Suppressor macrophage (primary cell): ENCODE measurements at places on chromosomes 7 and 10.

DNA sequence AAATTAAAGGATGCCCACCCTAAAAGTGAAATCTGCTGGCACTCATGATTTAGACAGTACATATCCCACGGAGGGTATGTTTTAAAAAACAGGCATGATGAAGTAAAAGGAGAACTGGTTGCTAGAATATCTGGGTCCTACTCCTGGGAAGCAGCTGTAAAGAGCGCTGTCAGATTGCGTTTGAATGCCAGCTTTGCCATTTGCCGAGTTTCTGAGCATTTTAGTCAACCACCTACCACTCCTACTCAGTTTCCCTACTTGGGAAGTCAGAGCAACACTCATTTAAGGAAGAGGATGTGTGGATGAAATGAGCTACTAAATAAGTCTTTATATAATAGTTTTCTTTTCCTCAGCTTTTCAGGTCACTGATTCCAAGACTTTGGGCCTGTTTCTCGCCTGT is 1.1 kb upstream of the UMAD1 start:
- DNase-seq = peak; percentile 14

GRCh38 chr10:48934672-48935501 is 4.8 kb downstream of the LRRC18 start:
- no peak for DNase-seq

- no peak for DNase-seq
Observed at GRCh38 chr7:105911961-105912575, 35.7 kb upstream of the ATXN7L1 start.

GRCh38 chr7:149458235-149458634 is 2.6 kb downstream of the ZNF777 start:
- DNase-seq = no peak

- DNase-seq = no peak
Observed at GRCh38 chr7:151198945-151199848, 11.1 kb downstream of the H2BK1 start.

DNA sequence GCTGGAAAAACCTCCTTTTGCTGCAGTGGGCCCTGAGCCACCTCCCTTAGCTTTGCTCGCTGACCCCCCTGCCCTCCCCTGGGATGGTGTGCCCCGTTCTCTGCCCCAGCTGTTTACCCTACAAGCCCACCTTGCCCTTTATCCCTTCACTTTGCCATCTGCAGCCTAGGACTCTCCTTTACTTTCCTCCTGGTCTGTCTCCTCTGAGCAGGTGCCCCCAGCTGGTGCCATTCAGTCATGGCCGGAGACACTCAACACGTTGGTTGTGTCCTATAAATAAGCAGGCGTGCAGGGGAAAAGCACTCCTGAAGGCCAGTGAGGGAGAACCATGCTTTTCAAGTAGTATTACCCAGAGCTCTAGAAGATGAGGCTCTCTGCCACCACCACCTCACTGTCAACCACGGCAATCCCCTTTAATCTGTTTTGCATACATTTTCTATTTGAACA is 6.1 kb downstream of the RASSF4 start:
- DNase-seq = no peak

DNA sequence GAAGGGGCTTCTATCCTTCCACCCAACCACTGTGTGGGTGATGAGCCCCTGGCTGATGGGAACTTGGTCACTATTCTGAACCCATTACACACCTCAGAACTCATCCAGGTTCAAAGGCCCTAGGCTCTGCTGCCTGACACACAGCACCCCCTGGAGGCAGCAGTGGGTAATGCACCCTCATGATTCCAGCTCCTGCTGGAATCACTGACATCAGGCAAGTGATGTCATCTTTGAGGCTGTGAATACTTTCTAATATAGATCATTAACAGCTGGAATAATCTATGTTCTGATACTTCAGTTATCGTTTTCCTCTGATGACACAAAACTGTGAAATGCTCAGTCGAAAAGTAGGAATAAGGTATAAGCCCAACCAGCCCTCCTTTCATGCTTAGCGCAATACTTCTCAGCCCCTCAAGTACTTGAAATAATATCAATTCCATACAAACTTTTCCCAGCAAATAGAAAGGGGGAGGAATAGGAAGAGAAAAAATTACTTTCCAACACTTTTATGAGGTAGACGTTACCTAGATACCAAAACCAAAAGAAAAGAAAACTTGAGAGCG is 7.5 kb upstream of the RBP3 start:
- peak; percentile 75 for DNase-seq

GRCh38 chr10:78781251-78781913 is 287.4 kb upstream of the ZMIZ1 start:
- no peak for DNase-seq

DNA sequence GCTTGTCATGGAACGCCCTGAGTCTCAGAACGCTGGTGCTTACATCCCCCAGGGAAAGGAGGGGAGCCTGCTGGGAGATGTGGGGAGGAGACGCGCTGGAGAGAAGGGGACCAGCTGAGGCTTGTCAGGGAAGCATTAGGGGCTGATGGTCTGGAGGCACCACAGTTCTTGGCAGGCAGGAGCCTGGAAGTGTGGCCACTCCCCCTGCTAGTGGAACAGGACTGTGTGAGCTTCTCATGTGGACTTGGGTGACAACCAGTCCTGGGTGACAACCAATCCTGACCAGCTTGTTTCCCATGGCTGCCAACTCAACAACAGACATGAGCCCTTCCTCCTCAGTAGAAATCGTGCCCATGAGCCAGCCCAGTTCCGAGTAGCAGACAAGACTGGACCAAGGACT is 87.8 kb downstream of the SPDYE5 start:
- DNase-seq = no peak

DNA sequence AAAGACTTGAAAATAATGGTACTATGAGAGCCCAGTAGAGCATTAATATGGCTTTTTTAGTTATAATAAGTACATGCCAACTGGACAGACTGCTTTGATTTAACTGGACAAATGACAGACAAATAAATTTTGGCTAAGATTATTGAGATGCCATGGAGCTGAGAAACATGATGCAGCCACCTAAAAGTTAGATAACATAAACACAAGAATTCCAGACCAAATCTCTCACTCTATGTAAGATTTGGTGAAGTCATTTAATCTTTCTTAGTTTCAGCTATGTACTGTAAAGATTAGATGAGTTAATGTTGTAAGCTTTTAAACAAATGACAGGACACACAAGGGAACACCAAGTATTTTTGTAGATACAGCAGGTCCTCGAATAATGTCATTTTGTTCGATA is 118.2 kb downstream of the CACNA2D1 start:
- no peak for DNase-seq

- DNase-seq = no peak
Observed at GRCh38 chr10:70227548-70228320, 5.5 kb downstream of the PPA1 start.

GRCh38 chr7:133479456-133480065 is 226.7 kb downstream of the EXOC4 start:
- DNase-seq = no peak

GRCh38 chr7:68717176-68717575 is 881.1 kb upstream of the AUTS2 start:
- DNase-seq = no peak

- DNase-seq = no peak
Observed at GRCh38 chr10:125135771-125136035, 24.7 kb downstream of the CTBP2 start.

DNA sequence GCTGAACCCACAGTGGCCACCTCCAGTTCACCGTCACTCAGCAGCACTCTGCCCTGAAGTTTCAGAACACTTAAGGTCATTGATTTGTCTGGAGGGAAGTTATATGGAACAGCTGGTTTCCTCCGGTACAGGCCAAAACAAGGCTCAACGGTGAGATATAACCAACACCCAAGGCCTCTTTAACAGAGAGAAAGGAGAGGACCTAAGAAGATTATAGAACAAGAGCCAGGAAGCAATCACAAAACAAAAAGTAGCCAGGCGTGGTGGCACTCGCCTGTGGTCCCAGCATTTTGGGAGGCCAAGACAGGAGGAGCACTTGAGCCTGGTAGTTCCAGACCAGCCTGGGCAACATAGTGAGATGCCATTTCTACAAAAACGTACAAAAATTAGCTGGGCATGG is 290.7 kb downstream of the SKIDA1 start:
- no peak for DNase-seq

DNA sequence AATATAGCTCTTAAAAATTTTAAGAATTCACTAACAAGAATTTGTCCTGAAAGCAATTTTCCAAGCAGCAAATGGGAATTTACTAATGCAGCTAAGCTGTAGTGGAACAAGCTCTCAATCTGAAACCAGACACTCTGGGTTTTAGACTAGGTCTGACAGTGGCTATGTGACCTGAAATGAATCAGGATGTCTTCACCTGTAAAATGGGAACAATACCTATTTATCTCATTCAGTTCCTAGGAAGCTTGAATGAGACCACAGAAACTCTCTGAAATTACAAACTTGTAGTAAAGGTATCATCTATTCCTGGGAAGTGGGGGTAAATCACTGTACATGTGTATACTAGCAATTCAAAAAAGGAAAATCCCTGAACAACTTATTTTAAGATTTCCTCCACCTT is 1.2 kb downstream of the DNAJC2 start:
- no peak for DNase-seq

- DNase-seq = no peak
Observed at GRCh38 chr10:60348982-60349381, 40.7 kb downstream of the ANK3 start.

DNA sequence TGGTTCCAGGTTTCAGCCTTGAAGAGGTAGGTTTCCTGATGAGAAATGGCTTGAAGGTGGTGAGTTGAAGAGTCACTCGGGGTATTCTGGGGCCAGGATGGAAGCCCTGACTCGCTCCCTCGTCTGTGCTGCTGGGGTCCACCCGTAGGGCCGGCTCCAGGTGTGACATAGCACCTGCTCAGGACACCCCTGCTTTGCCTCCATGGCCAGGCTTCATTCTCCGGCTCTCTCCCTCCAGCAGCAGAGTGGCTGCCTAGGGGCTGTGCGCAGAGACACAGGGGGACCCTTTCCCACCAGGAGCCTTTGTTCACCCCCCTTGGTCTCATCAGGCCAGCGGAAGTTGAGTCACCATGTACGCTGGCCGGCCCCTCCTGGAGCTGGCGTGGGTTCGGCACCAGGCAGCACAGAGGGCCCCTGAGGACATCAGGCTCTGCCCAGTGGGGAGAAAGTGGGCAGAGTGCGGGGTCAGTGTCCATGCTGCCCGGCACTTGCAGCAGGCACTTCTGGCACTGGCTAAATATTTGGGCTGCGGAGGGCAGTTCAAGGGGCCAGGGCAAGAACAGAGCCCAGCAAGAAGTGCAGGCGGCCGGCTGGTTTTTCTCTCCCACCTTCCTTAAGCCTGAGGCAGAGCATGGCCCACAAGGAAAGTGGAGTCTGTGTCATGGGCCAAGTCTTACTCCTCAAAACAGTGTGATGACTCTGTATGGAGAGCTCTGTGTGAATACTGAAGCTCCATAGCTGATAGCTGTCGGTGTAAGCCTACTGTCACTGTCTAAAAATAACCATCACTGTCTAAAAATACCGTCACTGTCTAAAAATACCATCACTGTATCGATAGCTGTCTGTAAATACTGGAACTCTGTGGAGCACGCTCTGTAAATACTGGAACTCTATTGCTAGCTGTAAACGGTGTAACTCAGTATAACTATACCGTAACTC is 3.7 kb upstream of the PRKAR1B start:
- no peak for DNase-seq

DNA sequence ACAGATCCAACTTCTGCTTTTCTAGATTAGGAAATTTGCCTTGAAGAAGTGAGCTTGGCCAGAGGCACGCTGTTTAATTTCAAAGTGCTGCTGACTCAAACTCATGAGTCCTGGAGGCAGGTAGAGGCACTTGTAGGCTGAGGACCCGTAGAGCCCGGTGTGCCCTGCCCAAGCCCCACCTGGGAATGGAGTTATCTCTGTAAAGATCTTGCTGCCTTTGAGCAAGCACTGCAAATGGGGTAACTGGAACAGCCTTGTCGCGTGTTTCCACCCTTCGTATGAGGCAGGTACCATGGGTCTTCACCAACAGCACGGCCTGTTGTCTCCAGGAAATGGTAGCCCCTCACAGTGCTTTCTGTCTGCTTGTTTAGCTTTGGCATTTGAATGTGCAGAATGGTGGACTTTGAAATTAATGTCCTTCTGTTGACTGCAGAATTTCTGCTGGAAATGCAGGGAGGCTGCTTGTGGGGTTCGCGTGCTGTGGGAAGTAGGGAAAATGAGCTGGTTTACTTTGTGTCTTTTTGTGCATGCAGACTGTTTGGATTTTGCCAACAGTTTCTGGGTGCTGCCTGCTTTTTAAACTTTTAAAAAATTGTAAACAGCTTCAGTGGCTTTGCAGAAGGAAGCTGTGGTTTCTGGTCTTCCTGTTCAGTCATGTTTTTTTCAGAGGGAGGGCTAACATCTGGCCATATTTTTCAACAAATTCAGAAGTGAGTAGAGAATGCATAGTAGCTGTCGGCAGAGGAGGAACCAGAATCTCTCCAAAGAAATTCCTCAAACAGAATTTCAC is 27.2 kb downstream of the CCM2 start:
- peak; percentile 87 for DNase-seq

- no peak for DNase-seq
Observed at GRCh38 chr7:115816318-115816974, 214.1 kb downstream of the TFEC start.

GRCh38 chr10:71372882-71373495 is 23.7 kb upstream of the CDH23 start:
- DNase-seq = peak; percentile 54

GRCh38 chr7:142174441-142174840 is 62.9 kb downstream of the MGAM2 start:
- DNase-seq = no peak

GRCh38 chr10:127399668-127400067 is 149.4 kb upstream of the NPS start:
- DNase-seq = peak; percentile 2

- no peak for DNase-seq
Observed at GRCh38 chr7:102008535-102009262, 191.3 kb downstream of the CUX1 start.

- peak; percentile 17 for DNase-seq
Observed at GRCh38 chr10:22148961-22149360, 68.9 kb downstream of the EBLN1 start.
